Epithelial cell of prostate (primary cell): ENCODE measurements at places on chromosomes 4 and X.

DNA sequence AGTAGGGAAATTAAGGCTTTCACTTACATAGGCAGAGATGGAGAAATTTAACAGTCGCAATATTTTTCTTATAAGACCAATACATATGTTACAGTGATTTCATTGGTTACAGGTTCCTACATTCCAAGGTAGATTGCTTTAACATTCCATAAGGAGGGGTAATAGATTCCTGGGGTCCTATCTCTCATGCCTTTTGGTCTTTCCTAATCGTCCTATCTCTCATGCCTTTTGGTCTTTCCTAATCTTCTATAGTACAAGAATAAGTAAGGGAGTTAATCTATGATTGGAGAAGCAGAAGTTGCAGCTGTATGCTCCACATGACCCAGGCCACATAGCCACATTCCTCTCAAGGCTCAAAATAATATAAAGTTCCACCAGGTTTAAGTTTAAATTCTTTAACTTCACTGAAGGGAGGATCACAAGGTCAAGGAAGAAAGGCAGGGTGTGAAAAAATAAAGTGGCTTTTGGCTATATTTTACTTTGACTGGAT is 285.0 kb upstream of the BOD1L1 start:
- DNase-seq = no peak

GRCh38 chr4:153514001-153514526 is 47.9 kb downstream of the TMEM131L start:
- no peak for DNase-seq

- no peak for DNase-seq
Observed at GRCh38 chrX:17174671-17175070, 200.3 kb upstream of the NHS start.

DNA sequence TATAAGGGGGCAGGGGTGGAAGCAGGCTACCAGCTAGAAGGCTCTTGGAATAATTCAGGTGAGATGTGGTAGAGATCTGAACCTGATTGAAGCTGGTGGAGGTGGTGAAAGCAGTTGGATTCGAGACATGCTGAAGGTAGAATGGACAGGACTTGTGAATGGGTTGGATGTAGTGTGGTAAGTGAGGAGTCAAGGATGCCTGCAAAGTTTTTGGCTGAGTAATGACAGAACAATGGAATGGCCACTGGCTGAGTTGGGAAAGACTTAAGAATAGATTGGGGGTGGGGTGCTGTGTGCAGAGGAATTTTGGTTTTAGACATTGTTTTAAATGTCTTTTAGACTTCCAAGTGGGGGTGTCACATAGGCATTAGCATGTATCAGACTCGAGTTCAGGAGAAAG is 33.5 kb downstream of the HPF1 start:
- no peak for DNase-seq

GRCh38 chr4:128718768-128719167 is 90.7 kb upstream of the JADE1 start:
- DNase-seq = no peak
